Activated T-helper 1 cell treated with anti-CD3 and anti-CD28 coated beads, Interleukin-12 subunit alpha, Interleukin-12 subunit beta, Interleukin-2, Interleukin-4 antibody, amounts not matched to agents 30 ng/mL and 10 ng/mL and 1 ng/mL, durations not matched to agents 14 hours and 24 hours and 36 hours (primary cell): ENCODE measurements at places on chromosomes 6 and 20. TPM values are rescaled to one million over a fixed set of nuclear protein-coding genes. Genes with fewer than 3 reads are reported as not detected.

Gene B3GAT2
- total RNA-seq: 0.02 TPM in 1 of 2 replicates, not detected in the other

Gene SEL1L2
- not detected in 2 replicates for total RNA-seq

Gene LRRC73
- 0.10 and 0.12 TPM in 2 replicates for total RNA-seq

Gene MAFB
- total RNA-seq: 2.0 and 2.3 TPM in 2 replicates

Gene SLC4A11
- 3.2 and 3.3 TPM in 2 replicates for total RNA-seq

Gene TRERF1
- 47.9 and 48.2 TPM in 2 replicates for total RNA-seq

Gene GRM1
- total RNA-seq: not detected in 2 replicates

Gene ENPP4
- total RNA-seq: 5.9 and 6.1 TPM in 2 replicates

Gene SLC13A3
- total RNA-seq: 0.24 TPM in 1 of 2 replicates, not detected in the other

Gene PLN
- total RNA-seq: not detected in 2 replicates

Gene TULP4
- total RNA-seq: 21.9 and 26.5 TPM in 2 replicates

DNA sequence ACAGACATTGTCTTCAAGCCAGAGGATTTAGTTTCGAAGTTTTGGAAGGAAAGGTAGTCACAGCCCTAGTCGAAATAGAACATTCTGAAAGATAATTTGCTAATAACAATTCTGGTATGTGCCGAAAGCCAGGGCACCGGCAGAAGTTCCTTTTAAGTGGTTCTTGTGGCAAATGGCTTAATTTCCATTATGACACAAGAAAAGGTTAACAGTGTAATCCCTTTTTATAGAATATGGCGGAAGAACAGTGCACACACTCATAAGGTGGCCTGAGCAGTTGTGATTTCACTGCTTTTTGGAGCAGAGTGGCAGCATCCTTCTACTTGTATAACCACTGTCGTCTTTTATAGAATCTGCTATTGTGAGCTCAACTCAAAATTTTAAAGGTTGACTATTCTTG lies 152.4 kb downstream of the SASH1 start:
- H3K27ac ChIP-seq: no peak overlapping the region
- H3K27me3 ChIP-seq: peaks cover 1% of the 10 kb centered on the region
- H3K4me1 ChIP-seq: no peaks in the 10 kb centered on the region
- no peak overlapping the region for H3K4me3 ChIP-seq
- no peak for DNase-seq
- H3K36me3 ChIP-seq: no peaks in the 10 kb centered on the region

DNA sequence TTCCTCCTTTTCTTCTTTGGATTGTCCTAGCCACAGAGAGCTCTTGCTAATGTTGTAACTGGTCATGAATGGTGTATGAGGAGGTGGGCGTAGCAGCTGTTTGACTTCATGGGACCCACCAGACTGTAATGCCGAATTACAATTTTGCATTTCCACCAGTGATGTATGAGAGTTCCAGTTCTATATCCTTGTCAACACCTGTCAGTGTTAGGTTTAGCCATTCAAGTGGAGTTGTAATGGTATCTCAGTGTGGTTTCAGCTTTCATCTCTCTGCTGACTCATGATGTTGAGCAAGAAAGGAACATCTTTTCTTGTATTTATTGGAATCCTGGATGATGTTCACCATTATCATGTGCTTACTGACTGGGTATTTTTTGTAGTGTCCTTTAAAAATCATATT lies 5.1 kb downstream of the IGF2R start:
- peaks cover 86% of the 10 kb centered on the region for H3K4me1 ChIP-seq
- peak overlapping the region; percentile 96 for H3K27ac ChIP-seq
- no peak for DNase-seq
- H3K36me3 ChIP-seq: peaks cover 33% of the 10 kb centered on the region
- H3K27me3 ChIP-seq: peaks cover 2% of the 10 kb centered on the region

GRCh38 chr20:46206025-46206424 lies 87.9 kb downstream of the CD40 start:
- peaks cover 11% of the 10 kb centered on the region for H3K27me3 ChIP-seq
- H3K36me3 ChIP-seq: no peaks in the 10 kb centered on the region
- H3K4me3 ChIP-seq: no peak overlapping the region
- no peak for DNase-seq

DNA sequence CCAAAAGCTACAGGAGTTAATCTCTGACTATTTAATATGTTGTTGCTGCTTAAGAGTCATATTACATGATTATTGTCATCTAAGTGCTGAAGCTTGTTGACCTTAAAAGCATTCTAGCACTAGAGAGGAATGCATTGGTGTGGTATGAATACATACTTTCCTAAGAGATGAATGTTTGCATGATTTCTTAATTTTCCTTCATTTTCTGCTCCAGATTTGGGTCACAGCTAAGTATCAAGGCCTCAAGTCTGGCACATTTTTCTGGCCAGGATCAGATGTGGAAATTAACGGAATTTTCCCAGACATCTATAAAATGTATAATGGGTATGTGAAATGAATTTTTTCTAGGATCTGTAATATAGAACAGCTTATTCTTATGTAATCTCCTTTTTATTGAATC lies 53.6 kb downstream of the ENPP1 start:
- H3K36me3 ChIP-seq: no peaks in the 10 kb centered on the region
- peaks cover 7% of the 10 kb centered on the region for H3K27me3 ChIP-seq
- DNase-seq: no peak
- no peak overlapping the region for H3K27ac ChIP-seq
- no peak overlapping the region for H3K4me3 ChIP-seq

GRCh38 chr6:26224940-26225847 lies 138.0 kb downstream of the HFE start:
- H3K4me3 ChIP-seq: no peak overlapping the region
- no peak overlapping the region for H3K27ac ChIP-seq
- no peak for DNase-seq
- H3K4me1 ChIP-seq: peaks cover 13% of the 10 kb centered on the region

DNA sequence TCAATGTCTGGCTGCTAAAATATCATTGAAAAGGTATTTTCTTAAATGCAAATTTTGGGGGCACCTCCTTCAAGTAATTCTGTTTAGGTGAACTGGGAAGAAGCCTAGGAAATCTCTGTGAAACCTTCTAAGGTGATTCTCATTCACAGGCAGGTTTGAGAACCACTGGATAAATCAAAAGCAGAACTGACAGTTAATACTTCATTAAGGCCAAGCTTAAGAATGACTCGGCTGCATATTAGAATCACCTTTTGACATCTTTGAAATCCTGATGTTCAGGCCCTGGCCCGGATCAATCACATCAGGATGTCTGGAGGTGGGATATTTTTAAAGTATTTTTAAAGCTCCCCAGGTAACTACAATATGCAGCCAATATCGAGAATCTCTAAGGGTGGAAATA lies 50.6 kb downstream of the FKBP1C start:
- H3K27ac ChIP-seq: no peak overlapping the region
- H3K36me3 ChIP-seq: no peaks in the 10 kb centered on the region
- H3K4me3 ChIP-seq: no peak overlapping the region
- H3K27me3 ChIP-seq: no peaks in the 10 kb centered on the region
- no peaks in the 10 kb centered on the region for H3K4me1 ChIP-seq

GRCh38 chr6:70666706-70667105 lies 977 bp upstream of the SMAP1 start:
- H3K4me1 ChIP-seq: peaks cover 47% of the 10 kb centered on the region
- peaks cover 5% of the 10 kb centered on the region for H3K27me3 ChIP-seq
- peak overlapping the region; percentile 83 for H3K4me3 ChIP-seq

DNA sequence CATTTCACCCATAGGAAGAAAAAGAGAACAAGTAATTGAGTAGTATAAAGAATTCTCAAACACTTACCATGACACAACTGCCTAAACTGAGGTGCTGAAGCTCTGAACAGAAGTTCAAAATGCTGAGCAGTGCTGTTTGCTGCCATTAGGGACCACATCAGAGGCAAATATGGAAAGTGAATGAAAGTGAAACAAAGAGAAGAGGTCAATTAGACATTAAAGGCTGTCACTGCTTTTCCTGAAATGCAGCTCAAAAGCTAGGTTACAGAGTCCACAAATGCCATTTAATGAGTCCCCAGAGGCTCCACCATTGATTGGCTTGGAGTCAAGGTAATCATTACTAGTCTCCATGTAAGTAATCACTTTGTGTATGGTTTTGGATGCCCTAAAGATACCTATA lies 46.1 kb downstream of the POU3F2 start:
- H3K27me3 ChIP-seq: no peaks in the 10 kb centered on the region
- H3K4me1 ChIP-seq: peaks cover 12% of the 10 kb centered on the region
- H3K36me3 ChIP-seq: peaks cover 12% of the 10 kb centered on the region
- DNase-seq: no peak
- H3K4me3 ChIP-seq: no peak overlapping the region
- H3K27ac ChIP-seq: no peak overlapping the region

DNA sequence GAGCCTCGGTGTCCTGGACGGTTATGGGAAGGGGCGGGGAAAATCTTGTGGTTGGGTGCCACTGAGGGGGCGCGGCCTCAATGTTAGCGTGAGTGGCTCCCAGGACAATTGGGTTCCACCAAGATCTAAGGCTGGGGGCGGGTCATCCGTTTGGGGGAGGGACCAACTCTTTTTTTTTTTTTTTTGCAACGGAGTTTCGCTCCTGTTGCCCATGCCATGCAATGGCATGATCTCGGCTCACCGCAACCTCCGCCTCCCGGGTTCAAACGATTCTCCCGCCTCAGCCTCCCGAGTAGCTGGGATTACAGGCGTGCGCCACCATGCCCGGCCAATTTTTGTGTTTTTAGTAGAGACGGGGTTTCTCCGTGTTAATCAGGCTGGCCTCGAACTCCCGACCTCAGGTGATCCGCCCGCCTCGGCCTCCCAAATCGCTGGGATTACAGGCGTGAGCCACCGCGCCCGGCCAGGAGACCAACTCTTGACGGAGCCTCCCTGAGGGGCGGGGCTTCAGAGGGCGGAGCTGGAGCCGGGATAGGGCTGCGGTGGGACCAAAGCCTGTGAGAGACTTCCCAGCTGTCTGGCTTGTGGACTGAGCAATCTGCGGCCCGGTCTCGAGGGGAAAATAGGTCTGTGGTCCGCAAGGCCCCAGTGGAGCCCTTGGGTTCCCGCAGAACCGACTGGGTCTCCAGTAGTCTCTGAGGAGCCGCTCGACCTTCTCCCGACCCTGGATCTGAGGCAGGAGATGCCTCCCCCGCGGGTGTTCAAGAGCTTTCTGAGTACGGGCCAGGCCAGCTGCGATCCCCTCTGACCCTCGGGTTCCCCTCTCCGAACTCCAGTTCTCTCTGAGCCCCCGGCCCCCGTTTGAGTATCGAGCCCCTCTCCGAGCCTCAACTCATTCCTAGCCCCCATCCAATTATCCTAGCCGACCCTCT lies 1.1 kb downstream of the SPAG4 start:
- H3K27me3 ChIP-seq: no peaks in the 10 kb centered on the region
- H3K36me3 ChIP-seq: peaks cover 3% of the 10 kb centered on the region
- peak overlapping the region; percentile 89 for H3K27ac ChIP-seq
- H3K4me1 ChIP-seq: peaks cover 27% of the 10 kb centered on the region
- peak overlapping the region; percentile 88 for H3K4me3 ChIP-seq

- no peak for DNase-seq
- peaks cover 28% of the 10 kb centered on the region for H3K27me3 ChIP-seq
- no peak overlapping the region for H3K4me3 ChIP-seq
- H3K4me1 ChIP-seq: peaks cover 8% of the 10 kb centered on the region
- H3K27ac ChIP-seq: no peak overlapping the region
These were observed 13.1 kb upstream of the MLN start for GRCh38 chr6:33816911-33817310.

DNA sequence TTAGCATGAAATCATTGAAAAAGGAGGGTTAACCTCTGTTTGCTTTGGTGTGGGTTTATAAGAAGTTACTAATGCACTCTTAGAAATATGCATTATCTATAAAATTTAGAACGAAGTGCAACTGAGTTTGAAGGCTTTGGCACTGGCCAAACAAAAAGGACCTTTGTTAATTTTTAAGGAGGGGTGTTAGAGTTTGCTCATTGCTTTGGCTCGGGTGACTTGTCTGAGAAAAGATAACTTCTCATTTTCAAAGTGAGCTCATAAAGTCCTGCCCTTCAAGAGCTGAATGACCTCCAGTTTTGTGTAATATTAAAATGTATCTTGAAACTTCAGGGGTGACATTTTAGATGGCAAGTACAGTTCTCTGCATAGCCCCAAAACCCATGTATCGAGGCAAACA lies 25.9 kb downstream of the NEDD9 start:
- H3K36me3 ChIP-seq: peaks cover 63% of the 10 kb centered on the region
- H3K4me1 ChIP-seq: peaks cover 75% of the 10 kb centered on the region
- H3K27me3 ChIP-seq: no peaks in the 10 kb centered on the region
- H3K4me3 ChIP-seq: no peak overlapping the region
- H3K27ac ChIP-seq: peak overlapping the region; percentile 50

GRCh38 chr20:36086767-36087166 lies 67.8 kb upstream of the EPB41L1 start:
- H3K4me1 ChIP-seq: peaks cover 6% of the 10 kb centered on the region
- no peak for DNase-seq
- H3K36me3 ChIP-seq: no peaks in the 10 kb centered on the region
- peaks cover 38% of the 10 kb centered on the region for H3K27me3 ChIP-seq
- no peak overlapping the region for H3K27ac ChIP-seq

DNA sequence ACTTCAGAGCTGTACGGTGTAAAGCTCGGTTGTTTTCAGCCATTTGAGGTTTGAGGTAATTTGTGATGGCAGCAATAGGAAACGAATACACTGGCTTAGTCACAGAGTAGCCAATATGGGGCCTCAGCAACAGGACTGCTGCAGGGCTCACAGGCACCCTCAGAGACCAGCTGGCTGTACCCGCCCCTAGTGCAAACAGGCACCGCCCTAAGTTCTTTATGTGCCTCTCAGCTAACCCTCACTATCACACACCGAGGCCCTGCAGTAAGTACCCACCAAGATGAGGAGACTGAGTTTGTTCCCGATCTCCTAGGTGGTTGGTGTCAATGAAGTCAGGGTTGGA lies 11.2 kb upstream of the SERPINB9 start:
- peaks cover 2% of the 10 kb centered on the region for H3K36me3 ChIP-seq
- H3K27me3 ChIP-seq: peaks cover 1% of the 10 kb centered on the region
- no peak for DNase-seq
- no peak overlapping the region for H3K4me3 ChIP-seq
- H3K4me1 ChIP-seq: peaks cover 34% of the 10 kb centered on the region

GRCh38 chr6:121733234-121733633 lies 297.8 kb downstream of the GJA1 start:
- no peak for DNase-seq
- no peak overlapping the region for H3K27ac ChIP-seq
- H3K4me1 ChIP-seq: no peaks in the 10 kb centered on the region
- no peaks in the 10 kb centered on the region for H3K36me3 ChIP-seq
- no peaks in the 10 kb centered on the region for H3K27me3 ChIP-seq
- H3K4me3 ChIP-seq: no peak overlapping the region

DNA sequence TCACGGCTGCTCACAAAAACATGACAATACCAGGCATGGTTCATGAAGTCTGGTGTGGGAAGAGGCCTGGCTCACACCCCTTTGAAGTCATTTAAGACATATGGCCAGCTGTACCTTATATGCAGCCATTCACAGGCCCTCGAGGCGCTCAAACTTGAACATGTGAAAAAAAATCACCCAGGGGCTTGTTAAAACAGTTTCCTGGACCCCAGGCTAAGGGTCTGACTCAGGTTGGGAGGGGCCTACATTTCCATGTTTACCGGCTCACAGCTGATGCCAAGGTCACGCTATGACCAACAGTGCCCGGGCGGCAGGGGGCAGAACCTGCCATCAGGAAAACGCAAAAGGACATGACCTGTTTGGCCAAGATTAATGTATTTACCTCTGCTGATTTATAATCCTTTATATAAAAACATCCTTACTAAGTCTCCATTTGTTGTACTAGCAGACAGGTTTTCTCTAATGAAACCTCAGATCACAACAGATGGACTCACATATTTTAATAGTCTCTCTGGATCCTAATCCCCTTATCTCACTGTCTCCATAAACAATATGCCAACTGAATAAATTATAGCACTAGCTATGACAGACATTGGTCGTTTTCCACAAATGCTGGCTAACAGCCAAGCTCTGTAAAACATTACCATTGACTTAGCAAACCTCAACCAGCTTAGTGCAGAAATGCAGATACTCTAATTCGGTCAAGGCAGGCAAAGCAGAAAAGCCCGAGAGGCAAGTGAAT lies 19.9 kb downstream of the EZR start:
- H3K27ac ChIP-seq: peak overlapping the region; percentile 69
- peaks cover 15% of the 10 kb centered on the region for H3K36me3 ChIP-seq
- H3K4me1 ChIP-seq: peaks cover 83% of the 10 kb centered on the region
- H3K27me3 ChIP-seq: no peaks in the 10 kb centered on the region

- H3K27me3 ChIP-seq: no peaks in the 10 kb centered on the region
- H3K27ac ChIP-seq: peak overlapping the region; percentile 67
- no peak for DNase-seq
These were observed 31.5 kb downstream of the TRAF3IP2 start for GRCh38 chr6:111573892-111574797.
